Smooth muscle cell of the brain vasculature (primary cell): ENCODE measurements at places on chromosomes 1 and 21.

DNA sequence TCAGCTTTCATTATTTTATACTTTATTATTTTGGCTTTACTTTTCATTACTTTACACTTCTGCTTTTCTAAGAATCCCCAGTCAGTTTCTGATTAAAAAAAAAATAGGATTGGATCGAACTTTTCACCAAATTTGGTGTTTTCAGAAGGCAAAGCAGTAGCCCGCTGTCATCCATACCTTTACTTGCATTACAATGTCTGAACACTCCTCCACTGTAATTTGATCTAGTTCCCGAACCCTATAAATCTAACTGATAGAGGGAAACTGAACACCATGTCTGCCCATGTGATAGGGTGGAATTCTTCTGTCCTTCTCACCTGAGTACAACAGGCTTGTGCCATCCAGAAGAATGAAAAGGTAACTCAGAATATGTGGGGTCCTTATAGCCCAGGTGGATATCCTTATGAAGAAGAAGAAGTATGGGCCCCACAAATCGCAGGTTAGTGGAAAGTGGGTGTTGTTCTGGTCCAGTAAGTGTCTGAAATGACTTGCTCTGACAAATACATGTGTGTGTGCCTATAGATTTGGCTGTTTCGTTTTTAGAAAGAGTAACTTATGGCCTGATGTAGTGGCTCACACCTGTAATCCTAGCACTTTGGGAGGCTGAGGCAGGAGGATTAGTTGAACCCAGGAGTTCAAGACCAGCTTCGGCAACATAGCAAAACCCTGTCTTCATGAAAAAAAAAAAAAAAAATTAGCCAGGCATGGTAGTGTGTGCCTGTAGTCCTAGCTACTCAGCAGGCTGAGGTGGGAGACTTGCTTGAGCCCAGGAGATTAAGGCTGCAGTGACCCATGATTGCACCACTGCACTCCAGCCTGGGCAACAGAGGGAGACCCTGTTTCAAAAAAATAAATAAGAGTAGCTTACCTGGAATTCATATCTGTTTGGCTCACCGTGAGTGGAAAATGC, 26.6 kb upstream of the CDC14A start:
- DNase-seq: no peak

- no peak for DNase-seq
These were observed 600.8 kb upstream of the CXADR start for GRCh38 chr21:16912075-16912474.

DNA sequence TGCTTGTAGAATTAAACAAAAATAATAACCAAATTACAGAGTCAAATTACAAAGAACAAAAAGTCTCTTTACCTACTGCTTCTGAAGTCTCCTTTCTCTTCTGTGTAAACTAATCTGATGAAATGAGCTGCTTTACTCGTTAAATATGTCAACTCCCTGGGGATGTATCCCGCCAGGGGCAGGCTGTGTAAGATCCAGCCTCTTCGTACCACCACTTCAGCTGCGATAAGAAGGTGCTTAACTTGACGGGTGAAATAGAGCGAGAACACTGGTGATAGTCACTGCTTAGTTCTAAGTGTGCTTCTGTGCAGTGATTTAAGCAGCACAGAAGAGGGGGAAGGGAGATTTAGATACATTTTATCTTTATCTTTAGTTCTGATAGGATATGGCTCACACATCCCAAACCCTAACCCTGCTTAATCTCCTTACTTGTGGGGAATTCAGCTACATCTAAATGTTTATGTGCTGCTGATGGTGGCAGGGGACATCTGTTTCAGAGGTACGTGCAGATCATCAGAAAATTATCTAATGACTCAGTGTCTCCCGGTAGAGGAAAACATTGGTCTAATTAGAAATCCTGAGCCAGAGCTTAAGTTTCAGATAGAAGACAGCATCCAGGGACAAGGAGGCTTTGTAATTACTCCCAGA, 46.0 kb downstream of the RHOU start:
- DNase-seq: no peak

DNA sequence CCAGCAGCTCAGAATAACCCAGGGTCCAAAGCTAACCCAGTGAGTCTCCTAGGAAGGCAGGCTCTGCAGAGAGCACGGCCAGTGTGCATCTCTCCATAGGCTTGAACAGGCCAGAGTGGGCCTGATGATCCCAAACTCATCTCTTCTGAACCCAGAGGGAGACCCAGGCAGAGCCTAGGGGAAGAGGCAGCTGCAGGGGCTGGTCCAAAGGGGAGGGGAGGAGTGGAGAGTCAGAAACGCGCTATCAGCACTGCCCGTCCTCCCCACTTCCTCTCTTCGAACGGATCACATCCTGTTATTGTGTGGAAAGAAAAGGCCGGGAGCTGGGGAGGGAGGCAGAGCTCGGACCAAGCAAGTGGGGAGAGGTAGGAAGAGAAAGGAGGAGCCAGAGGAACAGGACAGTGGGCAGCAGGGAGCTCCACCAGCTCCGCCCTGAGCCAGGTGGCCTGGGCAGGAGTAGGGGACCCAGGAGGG, 20.2 kb downstream of the TAL1 start:
- DNase-seq: no peak

GRCh38 chr1:228177183-228177475, 11.5 kb downstream of the IBA57 start:
- no peak for DNase-seq

DNA sequence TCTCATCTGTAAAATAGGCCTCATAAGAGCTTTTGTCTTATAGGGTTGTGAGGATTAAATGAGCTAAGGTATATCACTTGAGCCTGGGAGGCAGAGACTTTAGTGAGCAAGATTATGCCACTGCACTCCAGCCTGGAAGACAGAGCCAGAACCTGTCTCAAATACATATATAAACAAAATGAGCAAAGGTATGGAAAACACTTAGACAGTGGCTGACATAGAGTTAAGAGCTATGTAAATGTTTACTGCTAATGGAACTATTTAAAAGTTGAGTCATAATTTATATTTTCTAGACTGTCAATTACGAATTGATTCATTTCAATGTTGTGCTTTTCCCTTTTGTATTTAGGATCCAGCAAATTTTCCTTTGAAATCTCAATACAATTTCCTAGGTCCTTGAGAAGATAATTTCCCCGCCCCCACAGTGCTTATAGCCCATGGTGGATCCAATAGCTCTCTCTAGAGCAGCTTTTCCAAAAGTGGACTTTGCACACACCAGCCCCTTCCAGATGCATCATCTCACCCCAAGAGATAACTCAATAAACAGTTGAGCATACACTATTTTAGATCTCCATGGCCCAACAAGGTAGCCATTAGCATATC, 21.8 kb upstream of the RUNX3 start:
- no peak for DNase-seq

- DNase-seq: peak; percentile 92
These were observed 2.0 kb downstream of the ADAMTS1 start for GRCh38 chr21:26842974-26843932.

DNA sequence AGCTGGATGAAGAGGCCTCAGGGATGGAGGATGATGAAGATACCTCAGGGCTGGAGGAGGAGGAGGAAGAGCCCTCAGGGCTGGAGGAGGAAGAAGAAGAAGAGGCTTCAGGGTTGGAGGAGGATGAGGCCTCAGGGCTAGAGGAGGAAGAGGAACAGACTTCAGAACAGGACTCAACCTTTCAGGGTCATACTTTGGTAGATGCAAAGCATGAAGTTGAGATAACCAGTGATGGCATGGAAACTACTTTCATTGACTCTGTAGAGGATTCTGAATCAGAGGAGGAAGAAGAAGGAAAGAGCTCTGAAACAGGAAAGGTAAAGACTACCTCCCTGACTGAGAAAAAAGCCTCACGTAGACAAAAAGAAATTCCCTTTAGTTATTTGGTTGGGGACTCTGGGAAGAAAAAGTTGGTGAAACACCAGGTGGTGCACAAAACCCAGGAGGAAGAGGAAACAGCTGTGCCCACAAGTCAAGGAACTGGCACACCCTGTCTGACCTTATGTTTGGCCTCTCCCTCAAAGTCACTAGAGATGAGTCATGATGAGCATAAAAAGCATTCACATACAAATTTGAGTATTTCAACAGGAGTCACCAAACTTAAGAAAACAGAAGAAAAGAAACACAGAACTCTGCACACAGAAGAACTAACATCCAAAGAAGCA, 15.4 kb downstream of the L1TD1 start:
- no peak for DNase-seq

DNA sequence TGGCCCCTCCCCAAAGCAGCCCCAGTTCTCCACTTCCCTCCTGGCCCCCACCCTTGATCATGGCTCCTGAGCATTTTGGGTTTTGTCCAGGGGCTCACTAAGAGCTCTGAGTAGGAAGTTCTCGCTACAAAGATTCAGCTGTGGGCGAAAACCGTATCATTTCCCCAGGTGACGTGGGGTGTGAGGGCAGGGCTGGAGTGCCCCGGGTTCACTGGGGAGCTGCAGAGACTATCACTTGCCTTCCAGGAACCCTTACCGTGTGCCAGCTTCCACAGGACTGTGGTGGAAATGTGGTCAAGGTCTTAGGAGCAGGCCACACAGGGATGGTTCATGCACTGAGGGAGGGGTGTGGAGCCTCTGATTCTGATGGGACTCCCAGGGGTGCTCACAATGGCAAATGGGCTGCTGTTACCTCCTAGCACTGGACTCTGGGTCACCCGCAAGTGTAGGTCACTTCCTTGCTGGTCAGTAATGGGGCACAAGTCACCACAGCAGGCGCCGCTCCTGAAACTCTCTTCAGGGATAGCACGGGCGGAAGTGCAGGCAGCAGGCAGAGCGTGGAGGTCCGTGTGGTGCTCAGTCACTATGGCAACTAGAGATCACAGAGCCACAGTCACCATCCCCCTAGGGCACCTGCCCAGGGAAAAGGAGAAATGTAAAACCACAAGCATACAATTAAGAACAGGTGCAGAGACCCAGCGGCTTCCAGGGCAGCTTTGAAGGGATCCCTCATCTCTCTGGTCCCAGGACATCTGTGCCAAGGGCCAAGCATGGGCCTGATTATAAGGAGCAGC, 35.4 kb downstream of the RSPH1 start:
- DNase-seq: no peak

- no peak for DNase-seq
These were observed 2.6 kb upstream of the KCNQ4 start for GRCh38 chr1:40780678-40781607.

GRCh38 chr1:6352138-6352563, 41.4 kb downstream of the ACOT7 start:
- no peak for DNase-seq

GRCh38 chr1:52915211-52915854, 6.2 kb downstream of the ECHDC2 start:
- no peak for DNase-seq

- no peak for DNase-seq
These were observed 39.3 kb upstream of the EXOSC10 start for GRCh38 chr1:11138952-11139351.

DNA sequence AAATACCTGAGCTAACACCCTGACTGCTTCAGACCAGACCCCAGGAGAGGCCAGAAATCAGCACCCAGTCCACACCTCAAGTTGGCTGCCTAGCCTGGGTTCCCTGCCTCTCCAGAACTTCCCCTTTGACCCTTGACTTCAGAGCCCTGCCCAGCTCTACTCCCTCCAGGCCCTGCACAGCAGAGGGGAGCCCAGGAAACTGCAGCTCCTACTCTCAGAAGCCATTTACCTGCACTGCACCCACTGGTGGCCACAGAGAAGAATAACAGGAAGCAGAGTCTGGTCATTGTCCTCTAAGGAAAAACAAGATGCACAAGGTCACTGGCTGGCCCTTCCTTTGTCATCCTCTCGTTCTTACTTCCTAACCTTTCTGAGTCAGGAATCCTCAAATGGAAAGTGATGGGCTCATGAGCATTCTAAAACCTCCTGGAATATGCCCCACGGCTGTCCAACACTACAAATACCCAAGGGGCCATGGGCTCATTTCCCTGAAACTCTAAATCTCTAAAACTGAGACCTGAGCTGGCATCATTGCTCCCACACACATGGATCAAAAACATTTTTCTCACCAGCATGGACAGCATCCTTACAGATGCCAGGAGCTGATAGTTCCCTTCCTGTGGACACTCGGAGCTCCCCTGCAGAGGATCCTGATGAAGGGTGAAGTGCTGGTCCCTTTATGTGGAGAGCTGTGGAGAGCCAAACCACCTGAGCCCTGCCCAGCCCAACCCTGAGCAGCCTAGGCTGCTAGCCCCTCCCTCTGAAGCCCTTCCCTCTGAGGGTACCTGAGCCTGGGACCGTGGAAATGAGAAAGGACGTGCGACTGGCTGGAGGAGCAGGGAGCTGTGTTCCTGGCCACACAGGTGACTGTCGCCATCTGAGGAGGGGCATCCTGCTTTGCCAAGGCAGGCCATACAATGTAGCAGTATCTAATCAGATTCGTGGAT, at the start of gene ITLN2:
ITLN2 (minus strand) TSS at position 652 of the 947 bp plus-strand sequence; CDS start at position 584, 68 bp downstream.
- no peak for DNase-seq

DNA sequence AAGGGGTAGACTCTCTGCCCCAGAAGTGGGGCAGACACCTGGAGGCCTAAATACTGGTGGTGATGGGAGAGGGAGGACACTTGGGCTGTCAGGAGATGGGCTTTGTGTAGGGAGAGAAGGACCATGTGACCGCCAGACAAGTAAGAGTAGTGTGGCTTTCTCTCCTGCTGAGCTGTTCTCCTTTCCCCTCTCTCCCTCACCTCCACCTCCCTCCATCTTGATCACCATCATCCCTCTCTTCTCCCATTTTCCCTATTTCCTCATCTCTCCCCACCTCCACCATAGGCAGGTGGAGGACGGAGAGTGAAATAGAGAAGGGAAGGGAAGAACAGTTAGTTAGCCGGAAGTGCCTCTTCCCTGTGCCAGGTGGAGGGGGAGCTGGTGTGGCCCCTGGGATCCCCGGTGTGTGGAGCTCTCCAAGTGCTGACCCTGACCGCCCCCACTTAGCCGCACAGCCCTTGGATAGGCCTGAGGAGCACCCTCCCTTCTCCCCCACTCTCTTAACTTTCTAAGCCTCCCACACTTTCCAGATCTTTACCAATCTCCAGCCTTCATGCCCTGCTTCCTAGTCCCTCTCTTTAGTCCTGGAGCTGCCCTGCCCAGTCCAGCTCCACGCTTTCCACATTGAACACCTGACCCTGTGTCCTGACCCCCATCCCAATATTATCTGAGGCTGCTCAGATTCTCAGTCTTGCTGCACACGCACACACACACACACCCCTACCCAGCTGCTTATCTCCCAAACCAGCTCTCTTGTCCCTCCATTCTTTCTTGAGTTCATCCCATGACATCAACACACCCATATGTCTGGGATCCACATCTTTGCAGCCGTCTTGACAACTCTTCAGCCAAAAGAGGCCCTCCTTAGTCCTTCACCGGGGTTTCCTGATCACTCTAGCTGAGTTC, 1.5 kb downstream of the CELF3 start:
- no peak for DNase-seq

DNA sequence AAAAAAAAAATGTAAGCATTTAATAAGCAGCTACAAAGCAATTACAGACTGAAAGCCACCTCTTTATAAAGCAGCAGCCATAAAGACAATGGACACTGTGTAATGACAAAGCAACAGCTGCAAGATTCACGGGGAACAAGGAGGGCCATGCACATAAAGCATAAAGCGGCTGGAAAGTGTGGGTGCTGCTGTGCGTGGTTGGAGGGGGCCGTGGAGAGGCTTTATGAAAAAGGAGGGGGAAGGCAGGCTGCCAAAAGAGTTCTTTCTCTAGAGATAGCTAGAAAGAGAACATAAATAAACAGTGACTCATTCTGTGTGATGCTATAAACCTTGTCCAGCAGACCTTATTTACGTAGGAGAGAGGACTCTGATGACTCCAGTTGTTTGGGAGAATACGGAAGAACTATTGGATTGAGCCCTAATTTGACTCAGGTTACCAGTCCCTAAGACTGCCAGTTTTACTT, 49.3 kb downstream of the ADAMTS1 start:
- peak; percentile 70 for DNase-seq
